ENCODE measurements at places on chromosomes 3 and 15.

DNA sequence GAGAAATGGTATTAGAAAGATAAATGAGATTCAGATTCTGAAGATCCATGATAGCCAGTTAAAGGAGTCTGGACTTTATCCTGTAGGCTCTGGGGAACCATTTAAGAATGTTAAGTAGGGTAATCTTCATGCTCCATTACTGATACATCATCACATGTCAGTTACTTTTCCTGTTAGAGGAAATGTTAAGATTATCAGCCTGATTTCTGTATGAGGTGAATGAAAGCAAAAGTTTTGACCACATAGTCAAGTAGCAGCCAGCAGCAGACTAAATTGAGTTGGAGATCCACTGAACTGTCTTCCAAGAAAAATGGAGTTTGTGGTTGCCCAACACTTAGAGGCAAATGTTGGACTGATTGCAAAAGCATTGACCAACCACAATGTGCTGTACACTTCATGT, 4.7 kb upstream of the COPB2 start:
- DNase-seq: peak; percentile 47

GRCh38 chr15:100877551-100877950, 2.1 kb upstream of the ALDH1A3 start:
- DNase-seq: no peak

DNA sequence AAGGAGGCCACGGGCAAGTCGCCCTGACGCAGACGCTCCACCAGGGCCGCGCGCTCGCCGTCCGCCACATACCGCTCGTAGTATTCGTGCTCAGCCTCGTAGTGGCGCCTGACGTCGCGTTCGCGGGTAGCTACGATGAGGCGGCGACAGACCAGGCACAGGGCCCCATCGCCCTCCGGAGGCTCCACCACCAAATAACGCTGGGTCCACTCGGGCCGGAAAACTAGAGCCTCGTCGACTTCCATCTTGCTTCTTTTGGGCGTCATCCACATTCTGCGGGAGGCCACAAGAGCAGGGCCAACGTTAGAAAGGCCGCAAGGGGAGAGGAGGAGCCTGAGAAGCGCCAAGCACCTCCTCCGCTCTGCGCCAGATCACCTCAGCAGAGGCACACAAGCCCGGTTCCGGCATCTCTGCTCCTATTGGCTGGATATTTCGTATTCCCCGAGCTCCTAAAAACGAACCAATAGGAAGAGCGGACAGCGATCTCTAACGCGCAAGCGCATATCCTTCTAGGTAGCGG, at the start of gene EPM2AIP1:
Gene EPM2AIP1, minus strand, starts transcription at position 326 of the 520 bp plus-strand sequence. Its CDS starts 54 bp downstream, at position 272.
- DNase-seq: no peak

DNA sequence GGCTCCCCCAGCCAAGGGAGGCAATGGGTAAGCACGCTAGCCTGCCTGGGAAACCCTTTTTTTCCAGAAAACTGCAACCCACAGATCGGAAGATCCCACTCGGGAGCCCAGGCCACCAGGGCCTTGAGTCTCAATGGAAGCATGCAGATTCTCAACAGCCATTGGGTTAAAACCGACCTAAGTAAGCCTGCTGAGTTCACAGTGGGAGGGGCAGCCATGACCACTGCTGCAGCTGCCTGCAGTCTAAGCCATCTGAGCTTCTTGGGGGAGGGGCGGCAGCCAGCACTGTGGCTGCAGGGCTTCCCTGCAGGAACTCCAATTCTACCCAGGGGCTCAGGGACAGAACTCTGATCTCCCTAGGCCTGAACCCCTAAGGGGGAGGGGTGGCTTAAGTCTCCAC, 82.0 kb downstream of the DPPA2 start:
- DNase-seq: no peak

DNA sequence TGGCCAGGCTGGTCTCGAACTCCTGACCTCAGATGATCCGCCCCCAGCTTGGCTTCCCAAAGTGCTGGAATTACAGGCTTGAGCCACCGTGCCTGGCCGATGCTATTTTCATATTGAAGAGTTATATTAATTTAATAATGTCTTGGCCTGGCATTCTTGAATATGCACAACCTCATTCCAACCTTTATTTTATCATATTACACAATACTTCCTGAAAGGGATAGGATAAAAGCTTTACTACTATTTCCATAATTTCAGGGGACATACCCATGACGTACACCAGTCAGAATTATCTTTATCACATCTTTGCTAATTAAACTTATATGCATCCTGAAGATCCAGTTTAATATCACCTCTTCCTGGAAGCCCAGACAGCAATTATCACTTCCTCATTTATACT, 205.3 kb downstream of the ZIC4 start:
- no peak for DNase-seq

DNA sequence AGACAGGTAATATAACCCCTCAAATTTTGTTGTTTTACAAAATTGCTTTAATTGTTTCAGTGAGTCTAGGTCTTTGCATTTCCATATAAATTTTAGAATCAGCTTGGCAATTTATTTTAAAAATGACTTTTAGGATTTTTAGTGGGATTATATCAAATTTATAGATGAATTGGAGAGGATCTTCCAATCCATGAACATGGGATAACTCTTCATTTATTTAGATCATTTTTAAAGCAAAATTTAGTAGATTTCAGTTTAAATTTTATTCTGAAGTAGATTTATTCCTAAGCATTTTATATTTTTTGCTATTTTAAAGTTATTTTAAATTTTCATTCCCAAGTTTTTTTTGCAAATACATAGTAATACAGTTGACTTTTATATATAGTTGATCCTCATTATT, 58.1 kb upstream of the THSD4 start:
- no peak for DNase-seq

- peak; percentile 31 for DNase-seq
These were observed 408.6 kb downstream of the GBE1 start for GRCh38 chr3:81352867-81353266.

DNA sequence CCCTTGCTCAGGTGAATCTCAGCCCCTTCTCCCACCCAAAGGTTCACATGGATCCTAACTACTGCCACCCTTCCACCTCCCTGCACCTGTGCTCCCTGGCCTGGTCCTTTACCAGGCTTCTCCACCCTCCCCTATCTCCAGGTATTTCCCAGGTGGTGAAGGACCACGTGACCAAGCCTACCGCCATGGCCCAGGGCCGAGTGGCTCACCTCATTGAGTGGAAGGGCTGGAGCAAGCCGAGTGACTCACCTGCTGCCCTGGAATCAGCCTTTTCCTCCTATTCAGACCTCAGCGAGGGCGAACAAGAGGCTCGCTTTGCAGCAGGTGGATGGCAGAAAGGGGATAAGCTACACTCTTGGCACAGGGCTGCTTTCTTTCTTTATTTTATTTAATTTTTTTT, 4.5 kb downstream of the FAM131A start:
- no peak for DNase-seq

DNA sequence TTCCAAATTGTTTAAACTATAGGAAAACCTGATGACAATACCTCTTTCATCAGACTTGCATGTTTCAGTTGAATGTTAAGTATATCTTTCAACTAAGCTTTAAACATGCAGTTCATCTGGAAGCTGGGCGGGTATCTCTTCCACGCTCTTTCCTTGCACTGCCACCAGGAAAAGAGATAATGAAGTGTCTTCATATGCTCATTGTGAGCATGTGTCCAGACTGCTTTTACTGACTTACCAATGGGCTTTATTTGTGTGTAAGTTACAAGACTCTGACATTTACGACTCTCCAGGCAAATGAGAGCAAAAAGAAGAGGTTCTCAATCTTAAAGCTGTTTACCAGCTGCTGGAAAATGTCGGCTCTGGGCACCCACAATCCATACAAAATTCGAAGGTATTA, 52.8 kb downstream of the TMEM212 start:
- DNase-seq: no peak

GRCh38 chr15:62416526-62416925, 251.4 kb upstream of the C2CD4B start:
- DNase-seq: no peak

DNA sequence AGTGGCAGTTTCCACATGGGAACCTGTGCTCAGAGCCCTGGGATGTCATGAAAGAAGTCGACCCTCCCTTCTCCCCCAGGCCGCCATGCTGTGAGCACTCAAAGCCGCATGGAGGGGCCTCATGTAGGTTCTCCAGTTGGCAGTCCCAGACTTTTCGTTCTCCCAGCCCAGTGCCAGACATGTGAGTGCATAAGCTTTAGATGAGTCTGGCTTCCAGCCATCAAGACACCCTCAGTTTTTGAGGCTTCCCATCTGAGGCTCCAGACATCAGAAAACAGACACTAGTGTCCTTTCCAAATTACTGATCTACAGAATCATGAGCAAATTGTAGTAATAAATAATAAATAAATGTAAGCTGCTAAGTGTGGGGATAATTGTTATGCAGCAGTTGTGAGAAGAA, 136.5 kb upstream of the AGBL1 start:
- DNase-seq: no peak

DNA sequence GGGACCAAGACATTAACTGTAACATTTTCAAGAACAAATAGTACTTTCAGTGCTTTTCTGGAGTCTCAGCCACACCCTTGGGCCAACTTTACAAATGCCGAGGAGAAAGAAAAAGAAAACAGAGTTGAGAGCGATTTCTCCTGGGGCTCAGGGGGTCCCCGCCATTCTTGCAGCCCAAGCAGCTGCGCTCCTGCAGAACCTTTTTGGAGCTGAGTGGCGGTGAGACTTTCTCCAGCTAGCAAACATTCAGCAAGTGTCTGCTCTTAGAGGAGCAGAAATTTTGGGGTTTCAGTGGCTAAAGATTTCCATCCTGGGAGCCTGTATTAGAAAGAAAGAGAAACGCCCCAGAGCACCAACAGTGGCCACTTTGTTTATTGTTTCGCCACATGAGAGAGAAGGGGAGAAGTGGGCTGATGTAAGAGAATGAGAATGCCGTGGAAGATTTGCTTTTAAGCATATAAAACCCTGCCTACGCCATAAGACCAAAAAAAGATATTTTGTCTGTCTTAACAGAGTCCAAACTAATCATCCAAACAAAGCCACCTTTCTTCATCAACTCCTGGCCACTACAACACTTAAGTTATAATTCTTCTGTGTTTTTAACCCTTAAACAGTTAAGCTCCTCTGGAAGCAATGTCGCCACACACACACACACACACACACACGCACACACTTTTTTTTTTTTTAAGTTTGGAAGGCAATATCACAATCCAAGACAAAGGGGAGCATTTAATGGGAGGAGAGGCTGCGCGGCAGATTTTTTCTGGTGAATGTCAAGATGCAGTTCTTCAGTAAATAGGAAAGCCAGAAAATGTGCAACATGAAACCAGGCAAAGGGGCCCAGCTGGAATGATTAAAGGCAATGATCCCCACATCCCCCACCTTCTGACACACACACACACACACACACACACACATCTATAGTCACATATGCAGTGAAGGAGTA, 19.2 kb downstream of the EID1 start:
- DNase-seq: peak; percentile 64

DNA sequence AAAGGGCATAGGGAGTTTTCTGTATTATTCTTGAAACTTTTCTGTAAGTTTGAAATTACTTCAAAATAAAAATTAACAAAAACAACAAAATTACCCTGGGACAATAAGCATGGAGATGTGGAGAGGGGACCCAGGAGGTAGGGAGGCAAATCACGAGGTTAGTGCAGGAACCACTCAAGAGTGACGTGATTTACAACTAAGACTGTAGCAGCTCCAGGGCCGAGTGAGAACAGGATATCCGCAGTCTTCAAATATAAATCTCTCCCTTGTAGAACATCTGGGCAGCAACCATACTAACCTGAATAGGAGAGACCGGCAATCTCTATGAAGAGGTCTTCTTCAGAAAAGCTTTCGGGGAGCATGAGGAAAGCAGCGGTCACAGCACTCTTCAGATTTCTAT, 17.3 kb downstream of the TAMM41 start:
- no peak for DNase-seq

DNA sequence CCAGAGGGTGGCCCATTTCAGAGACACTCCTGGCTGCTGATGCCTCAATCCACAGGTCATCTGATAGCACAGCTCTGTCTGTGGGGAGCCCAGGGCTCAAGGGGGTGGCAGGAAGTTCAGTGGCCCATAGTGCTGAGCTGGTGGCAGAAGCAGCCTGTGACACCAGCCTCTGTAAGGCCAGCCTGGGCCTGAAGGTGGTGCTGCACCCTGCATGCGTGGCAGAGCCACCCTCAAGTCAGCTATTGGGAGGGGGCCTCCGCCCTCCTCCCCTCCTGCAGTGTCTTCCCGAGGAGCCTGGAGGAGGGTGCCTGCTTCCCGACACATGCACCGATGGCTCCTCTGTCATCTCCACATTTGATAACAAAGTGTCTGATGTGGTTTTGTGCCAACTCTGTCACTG, 3.0 kb downstream of the PLA1A start:
- no peak for DNase-seq

- peak; percentile 6 for DNase-seq
These were observed 64.9 kb upstream of the POLG start for GRCh38 chr15:89399238-89400115.

GRCh38 chr15:76190751-76191538, 120.3 kb downstream of the ETFA start:
- peak; percentile 69 for DNase-seq

DNA sequence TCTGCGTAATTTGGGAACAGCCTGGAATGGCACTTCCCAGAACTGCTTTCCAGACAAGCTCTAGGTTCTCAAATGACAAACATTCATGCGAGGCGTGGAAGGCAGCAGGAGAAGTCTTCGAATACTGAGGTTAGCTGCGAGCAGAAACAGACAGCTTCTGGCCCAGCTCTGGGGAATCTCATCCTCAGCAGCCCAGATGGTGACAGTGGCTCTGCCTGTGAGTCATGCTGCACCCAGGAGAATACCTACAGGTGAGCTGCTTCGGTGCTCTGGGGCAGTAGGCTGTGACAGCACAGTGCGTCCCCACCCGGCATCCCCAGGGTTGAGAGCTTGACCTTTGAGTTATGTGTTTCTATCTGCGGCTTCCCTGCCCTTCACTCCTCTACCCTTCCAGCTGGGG, 258.6 kb downstream of the KLF13 start:
- DNase-seq: no peak
